Left hindlimb (tissue), 1 donor: ENCODE measurements at places on chromosomes 2 and 18.

GRCh38 chr2:176931588-176932563, 280.7 kb upstream of the HNRNPA3 start:
- no peak for DNase-seq

DNA sequence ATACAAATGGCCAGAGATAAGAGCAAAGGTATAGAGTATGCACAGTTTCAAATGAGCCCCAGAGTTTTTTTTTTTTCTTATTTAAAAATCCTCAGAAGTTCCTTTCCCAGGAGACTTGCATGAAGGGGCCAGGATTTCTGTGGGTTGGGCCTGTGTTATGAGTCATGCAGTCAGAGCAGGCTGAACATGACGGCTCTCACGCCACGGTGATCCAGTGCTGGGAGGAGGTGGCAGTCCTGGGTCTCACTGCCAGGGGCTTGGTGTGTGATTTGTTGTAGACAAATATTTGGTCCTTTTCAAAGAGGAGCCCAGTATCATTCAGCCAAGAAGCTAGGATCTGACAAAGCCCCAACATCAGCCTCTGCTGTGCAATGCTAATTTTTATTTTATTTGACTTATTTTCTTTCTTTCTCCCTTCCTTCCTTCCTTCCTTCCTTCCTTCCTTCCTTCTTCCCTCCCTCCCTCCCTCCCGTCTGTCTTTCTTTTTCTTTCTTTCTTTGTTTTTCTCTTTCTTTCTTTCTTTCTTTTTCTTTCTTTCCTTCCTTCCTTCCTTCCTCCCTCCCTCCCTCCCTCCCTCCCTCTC, 10.4 kb upstream of the KCNE4 start:
- DNase-seq = peak; percentile 57

- DNase-seq = no peak
These were observed 139.3 kb downstream of the TPO start for GRCh38 chr2:1552611-1553010.

DNA sequence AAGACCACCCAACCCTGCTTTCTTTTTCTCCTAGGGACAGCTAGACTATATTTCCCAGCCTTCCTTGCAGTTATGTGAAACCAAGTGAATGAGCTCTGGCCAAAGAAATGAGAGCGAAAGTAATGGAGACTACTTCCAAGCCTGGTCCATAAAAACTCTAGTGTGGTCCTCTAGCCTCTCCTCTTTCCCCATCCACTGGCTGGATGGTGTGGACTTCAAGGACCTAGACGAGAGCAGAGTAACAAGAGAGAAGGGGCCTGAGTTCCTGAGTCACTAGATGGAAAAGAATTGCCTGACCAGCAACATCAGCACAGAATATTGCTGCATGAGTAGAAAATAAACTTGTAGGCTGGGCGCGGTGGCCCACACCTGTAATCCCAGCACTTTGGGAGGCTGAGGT, 2.9 kb upstream of the TMSB10 start:
- DNase-seq = no peak

GRCh38 chr2:65093211-65093610, 36.7 kb downstream of the RAB1A start:
- no peak for DNase-seq

- DNase-seq = no peak
These were observed 172.8 kb downstream of the GLI2 start for GRCh38 chr2:120908314-120908975.

DNA sequence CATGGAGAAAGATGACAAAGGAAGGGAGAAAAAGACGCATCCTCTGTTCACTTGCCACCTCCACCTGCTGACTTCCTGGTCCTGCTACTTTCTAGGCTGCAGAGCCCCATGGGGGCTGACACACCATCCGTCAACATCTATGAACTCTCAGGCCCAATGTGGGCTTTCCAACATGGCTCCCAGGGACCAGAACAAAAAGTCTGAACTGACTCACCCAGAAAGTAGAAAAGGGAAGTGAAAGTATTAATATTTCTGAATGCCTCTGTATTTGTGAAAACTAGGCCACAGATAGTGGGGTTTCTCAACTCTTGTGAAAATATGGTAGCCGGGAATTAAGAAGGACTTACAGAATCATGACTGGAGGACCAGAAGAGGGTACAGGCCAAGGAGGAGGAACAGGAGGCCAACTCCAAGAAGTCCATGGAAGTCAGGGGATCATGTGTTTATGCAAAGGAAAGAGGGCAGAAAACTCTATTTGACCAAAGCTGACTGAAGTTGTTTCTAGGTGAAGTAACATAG, 123.1 kb upstream of the CAB39 start:
- DNase-seq = no peak

- DNase-seq = no peak
These were observed 8.3 kb downstream of the MOCOS start for GRCh38 chr18:36195427-36196122.

DNA sequence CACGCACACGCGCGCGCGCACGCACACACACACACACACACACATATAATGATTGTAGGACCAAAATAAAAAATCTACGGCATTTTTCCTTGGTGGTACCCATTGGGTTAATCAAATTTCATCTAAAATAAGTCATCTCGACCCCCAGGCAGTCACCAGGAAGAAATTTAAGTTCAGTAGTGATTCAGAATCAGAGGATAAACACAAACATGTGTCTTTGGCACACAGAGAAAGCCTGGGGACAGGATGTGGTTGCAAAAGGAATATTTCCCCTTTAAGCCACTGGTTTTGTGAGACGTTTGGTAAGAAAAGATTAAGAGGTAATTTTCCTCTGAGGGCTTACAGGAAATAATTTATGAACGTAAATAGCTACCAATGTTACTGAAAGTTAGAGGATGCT, 171.6 kb upstream of the PIEZO2 start:
- DNase-seq = no peak

DNA sequence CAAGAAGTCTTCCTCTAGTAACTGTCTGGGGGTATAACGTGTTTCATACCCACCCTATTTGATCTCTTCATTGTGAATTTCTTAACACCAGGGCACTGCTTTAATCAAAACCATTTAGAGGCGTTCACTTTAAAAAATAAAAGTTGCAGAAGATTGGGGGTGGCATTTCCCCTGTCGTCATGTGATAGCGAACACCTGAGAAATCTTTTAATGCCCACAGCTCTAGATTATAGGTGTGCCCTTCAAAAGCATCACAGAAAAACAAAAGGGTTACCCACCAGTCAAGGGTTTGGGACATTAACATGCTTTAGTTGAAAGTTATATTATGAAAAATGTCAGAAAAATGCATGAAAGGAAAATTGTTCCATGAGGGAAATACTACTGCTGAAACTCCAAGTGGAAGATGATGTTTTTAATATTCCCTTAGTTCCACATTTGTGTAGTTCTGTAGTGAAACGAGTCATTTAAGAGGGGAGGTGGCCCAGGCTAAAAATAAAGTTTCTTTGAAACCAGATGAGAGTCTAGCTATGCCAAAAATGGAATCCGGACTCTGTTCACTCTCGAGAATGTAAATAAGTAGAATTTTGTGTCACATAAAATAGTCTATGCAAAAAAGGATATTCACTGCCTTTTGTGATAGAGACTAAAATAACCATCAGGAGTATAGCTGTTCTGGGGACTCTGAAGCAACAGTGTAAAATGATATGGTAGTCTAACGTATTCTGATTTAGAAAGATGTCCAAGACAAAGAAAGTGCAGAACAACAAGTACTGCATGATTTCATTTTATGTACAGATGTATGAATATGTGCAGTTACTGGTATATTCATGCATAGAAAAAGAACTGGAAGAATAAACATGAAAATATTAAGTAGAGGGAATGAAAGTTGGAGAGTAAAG, 95.3 kb downstream of the TMEM247 start:
- DNase-seq = no peak

DNA sequence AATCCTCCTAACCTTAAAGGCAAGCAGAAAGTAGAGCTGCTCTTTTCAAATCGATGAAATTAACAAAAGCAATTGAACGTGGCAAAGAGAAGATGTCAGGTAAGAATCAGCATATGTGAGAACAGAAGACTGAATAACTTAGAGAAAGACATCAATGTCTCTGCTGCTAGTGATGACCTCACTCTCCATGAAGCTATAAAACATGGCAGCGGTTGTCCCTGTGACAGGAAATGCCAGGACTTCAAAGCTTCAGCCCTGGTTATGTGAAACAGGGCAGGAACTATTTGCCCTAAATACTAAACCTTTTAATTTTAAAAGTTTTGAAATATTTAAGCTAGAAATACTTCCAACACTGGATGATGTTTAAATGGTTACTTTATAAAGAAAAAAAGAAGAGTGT, 383.7 kb downstream of the XIRP2 start:
- no peak for DNase-seq

DNA sequence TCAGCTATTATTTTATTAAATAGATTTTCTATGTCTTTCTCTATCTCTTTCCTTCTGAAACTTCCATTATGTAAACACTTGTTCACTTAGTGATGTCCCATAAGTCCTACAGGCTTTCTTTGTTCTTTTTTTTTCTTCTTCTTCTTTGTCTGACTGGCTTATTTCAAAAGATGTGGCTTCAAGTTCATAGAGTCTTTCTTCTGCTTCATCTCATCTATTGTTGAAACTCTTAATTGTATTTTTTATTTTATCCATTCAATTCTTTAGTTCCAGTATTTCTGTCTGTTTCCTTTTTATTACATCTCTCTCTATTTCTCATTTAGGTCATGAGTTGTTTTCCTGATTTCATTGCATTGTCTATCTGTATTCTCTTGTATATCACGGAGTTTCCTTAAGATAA, 38.5 kb downstream of the BOD1L2 start:
- no peak for DNase-seq

DNA sequence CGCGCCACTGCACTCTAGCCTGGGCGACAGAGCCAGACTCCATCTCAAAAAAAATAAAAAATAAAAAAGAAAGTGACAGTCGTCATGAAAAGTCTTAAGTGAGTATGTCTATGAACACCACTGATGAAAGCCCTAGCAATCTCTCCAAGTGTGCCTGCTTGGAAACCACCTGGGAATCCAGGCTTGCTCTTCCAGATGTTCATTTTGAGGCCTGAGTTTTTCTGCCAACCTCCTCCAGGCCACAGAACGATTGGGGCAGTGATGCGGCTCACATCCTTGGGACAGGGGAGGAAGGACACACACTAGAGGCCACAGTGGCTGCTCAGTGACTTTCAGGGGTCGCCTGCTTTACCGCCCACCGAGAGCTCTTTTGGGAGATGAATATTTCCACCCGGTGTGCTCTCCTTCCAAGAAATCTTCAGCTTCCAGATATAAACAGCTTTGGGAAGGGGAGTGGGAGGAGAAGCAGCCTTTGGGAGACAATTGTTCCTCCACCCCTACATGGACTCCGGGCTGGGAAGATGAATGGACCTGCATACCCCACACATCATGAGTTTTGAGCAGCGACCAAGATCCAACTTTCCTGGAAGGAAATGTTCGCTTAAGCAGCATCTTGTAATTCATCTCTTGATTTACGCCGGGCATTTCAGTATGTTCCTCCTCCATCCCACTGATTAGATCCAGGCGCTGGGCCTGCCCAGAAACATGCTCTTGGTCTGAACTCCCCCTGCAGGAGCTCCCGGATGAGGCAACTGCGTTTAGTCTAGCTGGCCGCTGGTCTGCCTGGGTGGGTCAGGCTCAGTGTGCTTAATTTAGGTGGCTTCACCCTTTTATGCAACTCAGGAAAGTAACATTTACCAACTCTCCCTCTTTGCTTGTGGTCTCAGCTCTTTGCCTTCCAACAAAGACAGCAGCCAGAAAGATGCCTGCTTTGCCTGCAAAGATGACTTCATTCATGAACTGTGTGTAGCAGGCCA, 6.2 kb upstream of the ARMC9 start:
- DNase-seq = peak; percentile 85

DNA sequence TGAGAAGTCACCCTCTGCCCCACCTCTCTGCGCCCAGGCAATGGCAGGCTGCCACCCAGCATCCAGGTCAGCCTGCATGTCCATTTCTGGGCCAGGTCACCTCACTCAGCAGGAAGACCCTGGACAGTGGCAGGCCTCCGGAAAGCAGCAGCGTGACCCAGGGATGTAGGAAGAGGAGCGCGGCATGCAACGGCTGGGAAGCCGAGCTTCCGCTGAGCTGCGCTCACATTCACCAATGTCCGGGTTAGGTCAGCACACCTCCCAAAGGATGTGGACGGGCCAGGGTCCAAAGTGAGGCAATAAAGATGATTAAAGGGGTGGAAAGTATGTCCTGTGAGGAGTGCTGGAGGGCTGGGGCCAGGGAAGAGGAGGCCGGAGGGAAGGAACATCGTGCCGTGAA, 174.5 kb downstream of the CTIF start:
- peak; percentile 87 for DNase-seq

- no peak for DNase-seq
These were observed 172.7 kb upstream of the ARL4C start for GRCh38 chr2:234669621-234670020.

DNA sequence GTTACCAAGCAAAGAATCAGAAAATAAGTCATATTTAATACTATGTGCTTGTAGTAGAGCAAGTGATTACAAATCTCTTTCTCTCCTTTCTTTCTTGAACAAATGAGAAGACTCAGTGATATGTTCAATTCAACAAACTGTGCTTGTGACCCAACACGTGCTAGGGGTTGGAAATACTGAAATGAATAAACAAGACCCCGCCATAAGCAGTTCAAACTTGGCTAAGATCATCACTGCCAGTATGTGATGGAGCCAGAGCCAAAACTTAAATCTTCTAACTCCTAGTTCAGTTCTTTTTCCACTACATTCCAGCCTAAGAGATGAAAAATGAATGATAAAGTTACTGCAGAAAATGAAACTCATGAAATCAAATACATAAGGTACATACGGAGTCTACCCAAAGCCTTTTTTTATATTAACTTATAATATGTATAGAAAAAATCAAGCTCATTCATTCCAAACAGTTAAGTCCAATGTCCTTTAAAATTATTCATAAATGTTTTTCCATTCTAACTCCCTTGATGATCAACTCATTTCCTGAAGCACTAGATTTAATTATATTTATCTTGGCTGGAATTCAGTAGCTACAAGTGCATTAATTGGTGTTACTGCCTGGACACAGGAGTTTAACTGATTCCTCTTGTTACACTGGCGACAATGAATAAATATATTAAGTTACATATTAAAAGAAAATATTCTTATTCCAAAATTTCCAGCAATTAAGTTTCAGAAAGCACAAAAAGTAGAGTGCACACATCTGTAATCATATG, 36.0 kb downstream of the GALNT3 start:
- no peak for DNase-seq

- DNase-seq = no peak
These were observed 206.3 kb downstream of the RAD51AP2 start for GRCh38 chr2:17311771-17312511.

DNA sequence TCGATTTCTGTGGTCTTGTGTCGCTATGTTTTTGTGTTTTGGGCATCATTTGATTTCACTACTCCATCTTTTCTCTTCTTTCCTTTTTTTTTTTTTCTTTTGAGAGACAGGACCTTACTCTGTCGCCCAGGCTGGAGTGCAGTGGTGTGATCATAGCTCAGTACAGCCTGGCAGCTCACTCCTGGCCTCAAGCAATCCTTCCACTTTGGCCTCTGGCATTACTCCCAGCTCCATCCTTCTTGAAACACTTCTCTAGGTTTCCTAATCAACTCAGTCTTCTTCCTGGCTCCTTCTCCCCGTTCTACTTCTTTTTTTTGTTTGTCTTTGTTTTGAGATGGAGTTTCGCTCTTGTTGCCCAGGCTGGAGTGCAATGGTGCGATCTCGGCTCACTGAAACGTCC, 26.5 kb downstream of the TCF23 start:
- no peak for DNase-seq

GRCh38 chr2:190911813-190912212, 31.2 kb downstream of the GLS start:
- DNase-seq = no peak
